ENCODE measurements at places on chromosomes 6 and 20.

GRCh38 chr20:58714923-58715351, 22.3 kb downstream of the NPEPL1 start:
- no peak for DNase-seq

- no peak for DNase-seq
Measured at GRCh38 chr20:57649617-57650015, 29.4 kb upstream of the ZBP1 start.

- no peak for DNase-seq
Measured at GRCh38 chr20:52082612-52083011, 109.0 kb downstream of the ZFP64 start.

GRCh38 chr20:62723351-62723750, 14.7 kb downstream of the NTSR1 start:
- DNase-seq: peak; percentile 40

DNA sequence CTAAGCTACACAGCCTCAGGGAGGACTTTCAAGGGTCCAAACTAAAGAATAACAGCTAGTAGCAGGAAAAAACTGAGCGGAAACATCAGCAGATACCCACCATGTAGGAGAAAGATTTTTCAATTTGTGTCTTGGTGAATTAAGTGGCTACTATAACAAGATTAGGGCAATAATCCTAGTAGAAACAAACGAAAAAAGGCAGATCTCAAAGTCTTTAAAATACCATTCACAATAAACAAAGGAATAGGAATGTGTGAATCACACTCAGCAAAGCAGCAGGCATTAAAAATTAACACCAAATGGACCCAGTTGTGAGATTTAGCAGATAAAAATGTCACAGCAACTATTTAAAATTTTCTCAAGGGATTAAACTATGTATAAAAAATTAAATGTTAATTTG, 761.2 kb downstream of the TENT5A start:
- DNase-seq: no peak

DNA sequence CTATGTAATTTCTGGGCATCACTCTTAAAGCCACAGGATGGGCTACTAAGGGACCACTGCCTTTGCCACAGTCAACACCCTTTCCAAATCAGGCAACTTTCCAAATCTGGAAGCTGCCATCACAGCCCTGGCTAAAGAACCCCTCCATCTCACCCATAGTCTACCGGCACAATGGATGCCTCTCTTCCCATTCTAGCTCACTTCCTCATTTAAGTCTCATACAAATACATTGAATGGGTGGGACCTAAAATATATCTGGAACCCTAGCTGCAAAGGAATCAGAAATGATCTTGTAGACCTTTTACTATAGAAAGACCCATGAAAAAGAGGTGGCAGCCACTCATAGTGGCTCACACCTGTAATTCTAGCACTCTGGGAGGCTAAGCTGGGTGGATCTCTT, 3.3 kb upstream of the TREML4 start:
- no peak for DNase-seq

GRCh38 chr6:11223286-11223864, 9.1 kb downstream of the NEDD9 start:
- no peak for DNase-seq

Measured in pulmonary artery endothelial cell (primary cell).